Smooth muscle cell of the pulmonary artery (primary cell): ENCODE measurements at places on chromosomes 7 and 10. TPM values are rescaled to one million over a fixed set of nuclear protein-coding genes. Genes with fewer than 3 reads are reported as not detected.

Gene GPR158
- total RNA-seq, result 0.26 and 0.33 TPM in 2 replicates

Gene CEP55
- 5.5 and 12.3 TPM in 2 replicates for total RNA-seq

Gene GPC2
- 1.0 and 1.6 TPM in 2 replicates for total RNA-seq

Gene SNX10
- total RNA-seq, result 0.07 TPM in 1 of 2 replicates, not detected in the other

Gene ZNF365
- total RNA-seq, result 6.0 and 11.0 TPM in 2 replicates

Gene MEST
- 262 and 361 TPM in 2 replicates for total RNA-seq

Gene SLC13A1
- not detected in 2 replicates for total RNA-seq

Gene SPDYE6
- total RNA-seq, result not detected in 2 replicates

Gene SORCS3
- total RNA-seq, result 0.03 TPM in 1 of 2 replicates, not detected in the other

Gene CUZD1
- total RNA-seq, result 0.30 and 0.52 TPM in 2 replicates
